Heart right ventricle (tissue), 16 donors: ENCODE measurements at places on chromosomes 7 and 10. TPM values are rescaled to one million over a fixed set of nuclear protein-coding genes. Genes with fewer than 3 reads are reported as not detected.
A peak's percentile ranks its signal among the peaks of the same experiment; 100 is the strongest.

DNA sequence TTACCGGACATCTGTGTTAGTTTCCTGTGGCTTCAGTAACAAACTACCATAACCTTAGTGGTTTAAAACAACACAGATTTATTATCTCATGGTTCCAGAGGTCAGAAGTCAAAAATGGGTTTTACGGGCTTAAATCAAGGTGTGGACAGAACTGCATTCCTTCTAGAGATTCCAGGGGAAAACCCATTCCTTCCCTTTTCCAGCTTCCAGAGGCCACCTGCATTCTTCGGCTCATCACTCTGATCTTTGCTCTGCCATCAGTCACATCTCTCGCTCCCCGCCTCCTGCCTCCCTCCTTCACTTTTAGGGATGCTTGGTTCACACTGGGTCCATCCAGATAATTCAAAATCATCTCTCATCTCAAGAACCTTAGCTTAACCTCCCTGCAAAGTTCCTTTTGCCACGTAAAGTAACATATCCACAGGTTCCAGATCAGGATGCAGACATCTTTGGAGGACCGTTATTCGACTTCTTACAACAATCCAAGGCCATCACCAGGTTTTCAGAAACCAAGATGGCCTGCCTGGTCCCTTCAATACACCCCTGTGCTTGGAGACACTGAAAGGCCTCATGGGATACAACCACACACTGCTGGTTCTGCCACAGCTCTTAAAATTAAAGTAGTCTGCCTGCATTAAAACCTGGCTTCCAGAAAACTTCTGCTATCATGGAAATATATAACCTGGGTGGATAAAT, 225.9 kb upstream of the MYO3A start:
- DNase-seq = no peak

DNA sequence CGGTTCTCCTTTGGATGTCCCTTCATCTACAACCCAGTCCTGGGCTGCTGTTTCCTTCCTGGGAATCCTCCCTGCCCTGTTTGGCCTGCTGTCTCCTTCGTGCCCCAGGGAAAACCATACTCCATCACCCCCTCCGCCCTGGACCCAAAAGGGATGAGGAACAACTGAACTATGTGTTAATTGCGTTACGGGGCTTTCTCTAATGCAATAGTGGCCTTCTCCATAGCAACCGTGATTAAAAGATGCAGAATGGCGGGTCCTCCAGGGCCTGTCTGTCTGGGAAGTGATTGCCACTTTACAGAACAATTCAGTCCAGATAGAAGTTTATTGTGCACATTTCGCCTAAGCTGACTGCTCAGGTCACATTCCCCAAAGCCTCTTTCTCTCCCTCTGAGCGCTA, 112.0 kb upstream of the FGFR2 start:
- DNase-seq = no peak

DNA sequence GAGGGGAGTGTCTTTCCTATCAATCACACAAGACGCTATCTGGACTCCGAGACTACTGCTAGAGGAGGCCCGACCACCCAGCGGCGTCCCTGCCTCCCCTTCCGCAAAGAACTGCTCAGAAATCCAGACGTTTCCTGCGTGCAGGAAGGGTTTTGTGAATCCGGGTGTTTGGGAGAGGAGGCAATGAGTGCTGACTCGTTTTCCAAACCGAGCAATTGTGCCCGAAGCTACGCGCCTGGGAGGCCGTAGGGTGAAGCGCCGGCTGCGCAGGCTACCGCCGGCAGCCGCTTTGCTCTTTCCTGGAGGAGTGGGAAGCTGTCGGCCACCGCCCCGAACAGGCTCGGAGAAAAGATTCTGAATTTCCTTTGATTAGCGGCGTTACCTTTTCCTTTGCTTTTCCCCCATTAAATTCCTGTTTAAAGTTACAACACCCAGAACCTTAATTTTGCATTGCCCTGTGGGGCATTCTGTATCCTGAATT, 5.3 kb downstream of the VAX1 start:
- no peak for DNase-seq

DNA sequence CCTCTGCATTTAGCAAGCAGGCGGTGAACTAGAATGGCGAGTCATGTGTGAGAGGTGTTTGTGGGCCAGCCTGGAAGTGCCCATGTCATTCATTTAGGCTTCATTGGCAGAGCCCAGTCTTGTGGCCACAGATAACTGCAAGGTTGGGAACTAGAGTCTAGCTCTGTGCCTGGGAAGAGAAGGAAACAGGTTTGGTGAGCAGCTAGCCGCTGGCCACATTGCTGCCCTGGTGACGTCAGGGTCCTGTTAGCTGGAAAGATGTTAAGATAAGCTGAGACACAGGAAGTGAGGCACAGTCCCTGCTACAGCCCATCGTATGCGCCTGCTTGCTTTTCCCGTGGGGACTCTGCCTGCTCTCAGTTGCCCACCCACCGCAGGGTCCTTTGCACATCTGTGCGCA, 185.5 kb downstream of the CAMK1D start:
- no peak for DNase-seq

DNA sequence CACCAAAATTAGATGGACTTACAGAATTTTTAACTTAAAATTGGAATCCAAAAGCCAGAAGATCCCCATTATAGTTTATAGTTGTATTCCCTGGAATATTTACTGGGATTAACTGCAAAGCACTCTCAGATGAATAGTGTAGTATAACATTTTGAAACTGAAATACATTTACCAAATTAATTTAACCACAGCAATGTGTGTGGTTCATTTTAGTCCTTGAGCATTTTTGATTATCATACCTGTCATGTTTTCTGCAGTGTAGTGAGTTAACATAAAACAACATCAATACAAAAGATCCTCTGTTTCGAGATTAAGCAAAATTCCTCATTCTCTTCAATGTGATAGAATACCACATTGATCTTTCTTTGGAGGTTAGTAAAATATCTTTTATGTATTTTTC, 3.7 kb downstream of the VIM start:
- no peak for DNase-seq

- no peak for DNase-seq
These were observed 146.3 kb downstream of the OTUD1 start for GRCh38 chr10:23585186-23585585.

GRCh38 chr7:95047291-95047690, 139.9 kb downstream of the PPP1R9A start:
- no peak for DNase-seq

GRCh38 chr10:29731760-29732159, 97.0 kb upstream of the SVIL start:
- no peak for DNase-seq

GRCh38 chr7:104928721-104929400, 85.1 kb upstream of the KMT2E start:
- DNase-seq = no peak

- no peak for DNase-seq
These were observed 24.3 kb downstream of the DENND2A start for GRCh38 chr7:140616328-140616727.

DNA sequence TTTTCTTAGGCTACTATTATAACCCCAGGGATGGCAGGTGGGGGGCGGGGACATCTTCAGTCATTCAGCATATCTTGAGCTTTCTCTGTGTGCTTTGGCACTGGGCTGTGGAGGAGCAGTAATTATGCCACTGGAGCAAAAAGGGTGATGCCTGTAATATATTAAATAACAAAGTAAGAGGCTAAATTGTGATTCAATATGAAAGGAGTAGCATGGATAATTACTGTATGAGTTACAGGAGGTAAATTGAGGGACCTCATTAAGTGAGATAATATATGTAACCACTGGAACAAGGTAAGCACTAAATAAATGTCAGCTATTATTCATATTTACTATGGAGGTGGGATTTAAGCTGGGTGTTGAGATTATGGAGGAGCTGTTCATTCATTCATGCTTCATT, 3.3 kb upstream of the STN1 start:
- no peak for DNase-seq

DNA sequence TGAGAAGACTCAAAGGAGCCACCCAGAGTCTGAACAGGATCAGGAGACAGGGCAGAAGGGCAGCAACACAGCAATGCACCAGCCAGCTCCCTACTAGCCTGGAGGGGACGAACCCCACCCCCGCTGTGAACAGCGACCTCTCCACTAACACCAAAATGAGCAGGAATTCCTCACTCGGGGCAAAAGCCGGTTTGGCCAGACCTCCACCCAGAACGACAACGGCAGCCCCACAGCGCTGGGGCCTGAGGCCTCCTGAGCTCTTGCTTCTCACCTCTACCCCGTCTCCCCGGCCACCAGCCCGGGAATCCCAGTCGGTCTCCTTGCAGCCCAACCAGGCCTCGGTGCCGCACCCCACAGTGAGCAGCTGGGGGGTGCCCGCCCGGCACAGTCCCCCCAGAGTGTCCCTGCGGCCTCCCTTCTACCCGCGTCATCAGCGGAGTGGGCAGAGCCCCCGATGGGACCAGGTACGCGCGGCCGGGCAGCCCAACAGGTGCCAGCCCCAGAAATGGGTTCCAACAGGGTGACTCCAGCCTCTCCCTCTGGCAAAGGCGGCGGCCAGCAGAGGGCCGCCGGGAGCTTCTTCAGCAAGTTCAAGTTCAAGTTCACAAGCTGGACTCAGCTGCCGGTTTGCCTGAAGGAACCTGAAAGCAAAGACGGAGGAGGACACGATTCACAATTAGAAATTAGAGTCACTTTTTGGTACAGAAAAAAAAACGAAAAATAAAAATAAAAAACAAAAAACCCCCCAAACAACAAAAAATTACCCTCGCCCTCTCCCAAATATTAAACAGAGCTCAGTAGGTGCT, 129.0 kb downstream of the MARCHF5 start:
- peak; percentile 49 for DNase-seq

DNA sequence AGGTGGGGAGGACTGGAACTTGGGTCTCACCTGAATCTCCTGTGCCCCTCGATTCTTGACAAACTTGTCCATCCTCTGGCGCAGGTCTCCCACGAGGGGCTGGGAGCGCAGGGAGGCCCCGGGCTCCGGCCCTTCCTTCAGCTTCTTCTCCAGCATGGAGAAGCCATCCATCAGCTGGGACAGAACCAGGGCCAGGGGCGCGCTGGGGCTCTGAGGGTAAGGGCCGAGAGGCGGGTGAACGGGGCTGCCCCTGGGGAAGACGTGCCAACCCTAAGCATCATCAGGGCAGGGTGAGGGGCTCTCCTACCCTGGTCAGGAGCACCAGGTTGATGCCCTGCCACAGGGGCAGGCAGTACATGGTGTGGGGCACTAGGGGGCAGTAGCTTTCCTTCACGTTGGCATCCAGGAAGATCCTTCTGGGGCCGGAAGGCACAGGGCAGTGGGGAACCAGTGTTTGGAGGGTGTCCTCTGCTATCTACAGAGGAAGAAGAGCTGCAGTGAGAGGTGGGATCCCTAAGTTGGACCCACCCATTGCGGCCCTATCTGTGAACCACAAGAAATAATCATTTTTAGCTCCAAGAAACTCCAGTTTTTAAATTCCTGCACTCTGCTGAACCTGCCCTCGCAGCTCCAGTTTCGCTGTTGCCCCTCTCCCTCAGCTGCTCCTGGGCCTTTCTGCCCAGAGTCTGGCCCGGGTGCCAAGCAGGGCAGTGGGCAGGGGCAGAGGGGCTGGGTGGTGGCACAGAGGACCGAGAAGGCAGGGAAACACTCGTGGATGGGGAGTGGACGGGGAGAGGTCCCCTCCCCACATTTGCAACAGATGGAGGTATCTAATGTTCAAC, 10.8 kb upstream of the PYROXD2 start:
- DNase-seq = no peak

- no peak for DNase-seq
These were observed 572.5 kb upstream of the FOXK1 start for GRCh38 chr7:4109481-4110110.

DNA sequence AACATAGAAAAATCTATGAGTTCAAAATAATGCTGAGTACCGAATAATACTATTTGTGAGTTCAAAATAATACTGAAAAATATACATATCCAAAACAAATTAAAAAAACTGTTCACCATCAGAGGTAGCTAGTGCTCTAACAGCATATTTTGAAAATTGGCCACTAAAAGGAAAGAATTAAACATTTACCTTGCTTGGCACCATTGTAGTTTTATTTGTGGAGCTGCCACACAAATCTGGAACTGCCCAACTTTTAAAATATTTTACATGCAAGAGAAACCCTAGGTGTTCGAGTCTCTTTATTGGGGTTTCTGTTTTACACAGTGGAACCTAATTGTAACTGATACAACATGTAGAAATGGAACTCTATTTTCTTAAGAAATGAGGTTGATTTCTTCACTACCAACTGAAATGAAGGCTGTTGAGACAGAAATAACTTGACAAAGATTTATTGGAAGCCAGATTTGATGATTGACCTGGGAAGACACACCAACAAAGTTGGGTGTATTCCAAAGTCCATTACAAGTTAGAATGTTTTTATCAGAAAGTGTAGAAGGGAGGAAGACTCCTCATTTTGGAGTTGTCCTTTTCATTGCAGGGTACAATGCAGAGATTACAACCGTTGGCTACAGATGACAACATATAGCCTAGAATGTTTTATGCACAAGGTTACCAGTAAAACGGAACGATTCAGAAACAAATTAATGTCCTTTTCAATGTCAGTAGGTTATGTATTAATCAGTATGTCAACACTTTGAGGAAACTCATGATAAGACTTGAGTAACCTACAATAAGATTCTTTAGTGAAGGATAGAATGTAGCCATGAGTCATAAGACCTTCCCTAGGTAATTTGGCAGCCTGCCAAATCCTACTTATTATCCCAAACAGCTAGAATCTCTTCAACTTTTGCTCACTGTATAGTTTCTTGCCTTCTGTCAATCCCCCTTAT, 73.8 kb upstream of the PAPSS2 start:
- no peak for DNase-seq

DNA sequence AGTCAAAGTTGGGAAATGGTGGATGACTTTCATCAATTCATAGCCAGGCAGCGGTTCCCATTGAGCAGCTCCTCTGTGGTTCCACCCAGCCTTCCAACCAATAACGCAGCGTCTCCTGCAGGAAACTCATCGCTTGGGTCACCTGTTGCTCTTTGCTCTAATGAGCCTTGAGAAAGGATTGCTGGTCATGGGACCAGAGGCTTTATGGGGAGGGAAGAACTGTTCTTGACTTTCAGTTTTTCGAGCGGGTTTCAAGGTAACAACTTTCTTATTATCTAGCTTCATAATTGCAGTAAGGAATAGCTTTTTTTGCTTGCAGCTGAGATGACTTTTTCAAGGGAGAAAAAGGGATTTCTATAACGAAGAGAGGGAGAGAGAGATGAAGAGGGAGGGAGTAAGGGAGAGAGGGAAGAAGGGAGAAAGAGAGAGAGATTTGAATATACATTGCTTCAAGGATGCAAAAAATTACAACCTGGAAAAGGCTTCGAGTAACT, 405 bp upstream of the ENTPD1 start:
- peak; percentile 57 for DNase-seq

DNA sequence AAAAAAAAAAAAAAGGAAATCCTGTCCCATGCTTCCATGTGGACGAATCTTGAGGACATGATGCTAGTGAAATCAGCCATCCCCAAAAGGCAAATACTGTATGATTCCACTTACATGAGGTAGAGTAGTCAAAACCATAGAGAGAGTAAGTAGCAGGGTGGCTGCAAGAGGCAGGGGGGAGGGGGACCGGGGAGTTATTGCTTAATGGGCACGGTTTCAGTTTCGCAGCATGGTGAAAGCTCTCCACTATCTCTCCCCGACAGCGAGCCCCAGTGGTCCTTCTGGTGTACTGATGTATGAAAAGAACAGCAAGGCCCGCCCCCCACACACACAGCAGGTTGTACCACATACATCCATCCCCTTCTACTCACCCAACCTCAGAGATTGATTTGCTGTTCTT, 32.8 kb downstream of the NOD1 start:
- DNase-seq = peak; percentile 64

GRCh38 chr7:100895956-100896731, 456 bp upstream of the ACHE start:
- DNase-seq = no peak

Gene PDZD7
- total RNA-seq = 0.32 TPM

Gene GFRA1
- total RNA-seq = 0.76 TPM

Gene KMT2C
- total RNA-seq = 33.4 TPM

Gene CRTAC1
- 3.9 TPM for total RNA-seq

Gene TFR2
- 0.57 TPM for total RNA-seq
